Activated CD4-positive, CD25-positive, alpha-beta regulatory T cell (primary cell): ENCODE measurements at places on chromosomes 5 and 9.

DNA sequence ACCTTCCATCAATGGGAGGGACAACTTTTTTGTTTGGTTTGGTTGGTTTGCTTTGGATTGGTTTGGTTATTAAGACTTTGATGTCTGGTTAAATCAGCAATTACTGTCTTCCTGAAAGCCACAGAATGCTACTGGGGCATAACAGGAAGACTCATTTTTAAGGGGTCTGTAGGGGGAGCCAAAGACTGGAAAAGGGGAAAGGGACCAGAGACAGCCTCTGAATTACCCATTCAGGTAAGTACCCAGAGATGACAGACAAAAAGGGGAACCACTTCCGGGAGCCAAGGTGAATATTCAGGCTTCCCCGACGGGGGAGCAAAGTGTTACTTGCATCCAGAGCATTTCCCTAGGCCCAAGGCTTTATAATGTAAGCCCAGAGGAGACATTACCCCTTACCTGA, 4.6 kb upstream of the FEM1C start:
- no peak for DNase-seq

- no peak for DNase-seq
Observed at GRCh38 chr9:128706045-128706444, 3.7 kb downstream of the PKN3 start.

- no peak for DNase-seq
Observed at GRCh38 chr9:130302785-130303612, 37.4 kb downstream of the HMCN2 start.

GRCh38 chr5:54965806-54966205, 19.6 kb downstream of the ESM1 start:
- no peak for DNase-seq

DNA sequence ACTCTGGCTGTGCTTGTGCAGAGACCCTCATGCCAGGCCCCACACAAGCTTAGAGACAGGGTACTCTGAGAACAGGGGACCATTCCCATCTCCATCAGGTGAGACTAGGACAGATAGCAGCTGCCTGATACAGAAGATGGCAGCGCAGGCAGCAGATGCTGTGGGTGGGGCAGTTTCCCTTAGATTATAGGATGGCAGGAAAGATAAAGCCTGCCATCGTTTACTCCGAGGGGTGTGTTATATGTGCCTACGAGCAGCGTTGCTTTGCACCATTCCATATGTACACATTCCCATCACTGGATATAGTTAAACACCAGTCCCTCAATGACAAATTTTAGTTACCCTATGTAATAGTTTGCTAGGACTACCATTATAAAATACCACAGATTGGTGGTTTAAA, 135.2 kb downstream of the SMARCA2 start:
- DNase-seq: no peak

GRCh38 chr9:78363221-78363620, 66.3 kb downstream of the PSAT1 start:
- DNase-seq: no peak

GRCh38 chr5:109239456-109239855, 170.3 kb downstream of the PJA2 start:
- DNase-seq: no peak

GRCh38 chr9:21802418-21803000, at the start of gene MTAP:
TSS of gene MTAP (plus strand) at chr9:21802636. CDS start at chr9:21802749, 113 bp downstream.
- peak; percentile 33 for DNase-seq

DNA sequence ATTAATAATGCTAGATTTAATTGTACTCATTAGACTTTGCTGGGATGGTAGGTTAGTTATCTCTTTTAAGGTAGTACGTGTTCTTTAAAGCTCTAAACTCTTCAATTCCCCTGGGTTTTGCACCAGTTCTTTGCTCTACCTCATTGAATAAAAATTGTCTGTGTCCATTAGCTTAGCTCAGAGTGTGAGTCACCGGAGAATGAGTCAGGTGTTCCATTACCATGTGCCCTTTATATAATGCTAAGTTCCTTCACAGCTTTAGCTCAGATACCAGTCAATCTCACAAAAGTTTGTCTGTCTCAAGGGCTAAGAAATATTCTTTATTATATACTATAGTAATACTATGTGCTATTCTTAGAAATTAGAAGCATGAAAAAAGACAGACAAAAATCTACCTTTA, 339.4 kb downstream of the PRELID2 start:
- DNase-seq: no peak

- no peak for DNase-seq
Observed at GRCh38 chr5:172380301-172380986, 73.9 kb downstream of the SH3PXD2B start.
